ENCODE measurements at places on chromosomes 13 and 19.

DNA sequence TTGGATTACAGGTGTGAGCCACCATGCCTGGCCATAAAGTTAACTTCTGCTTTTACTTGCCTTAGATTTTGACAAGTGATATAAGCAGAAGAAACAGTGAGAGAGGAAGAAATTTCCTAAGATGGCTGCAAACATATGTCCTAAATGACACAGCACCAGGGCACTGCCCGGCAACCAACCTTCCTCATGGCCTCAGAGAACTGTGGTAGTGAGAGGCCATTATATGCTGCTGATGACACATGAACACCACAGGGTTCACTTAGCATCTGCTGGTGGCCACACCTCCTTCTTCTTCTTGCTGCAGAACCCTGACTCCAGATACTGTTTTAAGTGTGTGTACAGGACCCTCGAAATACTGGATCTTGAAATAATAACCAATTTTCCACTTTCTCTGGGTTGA lies 88.2 kb downstream of the KCTD12 start:
- no peaks in the 10 kb centered on the region for H3K27me3 ChIP-seq
- DNase-seq = no peak
- no peaks in the 10 kb centered on the region for H3K4me1 ChIP-seq
- no peak overlapping the region for H3K4me3 ChIP-seq
- no peaks in the 10 kb centered on the region for H3K36me3 ChIP-seq

- no peak for DNase-seq
- no peaks in the 10 kb centered on the region for H3K27me3 ChIP-seq
- H3K27ac ChIP-seq = peak overlapping the region; percentile 55
- no peak overlapping the region for H3K4me3 ChIP-seq
- peaks cover 26% of the 10 kb centered on the region for H3K36me3 ChIP-seq
These were observed 5.8 kb downstream of the NDUFB7 start for GRCh38 chr19:14565765-14566711.

DNA sequence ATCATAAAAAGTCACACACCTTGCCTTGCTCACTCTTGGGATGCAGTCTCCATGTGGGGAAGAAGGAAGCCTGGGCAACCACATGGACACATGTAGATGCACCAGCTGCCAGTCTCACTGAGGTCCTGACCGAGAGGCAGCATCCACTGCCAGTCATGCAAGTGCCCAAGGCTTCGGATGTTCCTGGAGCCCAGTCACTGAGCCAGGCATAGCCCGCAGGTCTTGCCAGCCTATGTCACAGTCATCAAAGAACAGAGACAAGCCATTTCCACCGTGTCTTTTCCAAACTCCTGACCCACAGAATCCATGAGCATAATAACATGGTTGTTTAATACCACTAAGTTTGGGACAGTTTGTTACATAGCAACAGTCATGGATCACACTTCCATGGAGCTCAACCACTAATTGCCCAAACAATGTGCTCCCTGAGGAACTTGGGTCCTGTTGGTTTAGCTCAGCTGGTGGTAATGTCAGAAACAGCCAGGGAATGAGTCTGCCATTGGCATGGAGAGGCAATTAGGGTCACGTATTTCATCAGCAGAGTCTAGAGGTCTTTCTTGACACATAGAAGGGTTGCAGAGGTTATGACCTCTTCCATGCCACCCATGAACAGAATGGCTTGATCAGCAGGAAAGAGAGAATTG lies 21.5 kb downstream of the STARD13 start:
- no peaks in the 10 kb centered on the region for H3K36me3 ChIP-seq
- no peak for DNase-seq
- H3K4me1 ChIP-seq = no peaks in the 10 kb centered on the region
- H3K27me3 ChIP-seq = no peaks in the 10 kb centered on the region
- no peak overlapping the region for H3K27ac ChIP-seq

GRCh38 chr19:48121909-48122371 lies 11.3 kb upstream of the PLA2G4C start:
- no peaks in the 10 kb centered on the region for H3K27me3 ChIP-seq
- no peak overlapping the region for H3K4me3 ChIP-seq
- no peak for DNase-seq
- peaks cover 7% of the 10 kb centered on the region for H3K36me3 ChIP-seq

DNA sequence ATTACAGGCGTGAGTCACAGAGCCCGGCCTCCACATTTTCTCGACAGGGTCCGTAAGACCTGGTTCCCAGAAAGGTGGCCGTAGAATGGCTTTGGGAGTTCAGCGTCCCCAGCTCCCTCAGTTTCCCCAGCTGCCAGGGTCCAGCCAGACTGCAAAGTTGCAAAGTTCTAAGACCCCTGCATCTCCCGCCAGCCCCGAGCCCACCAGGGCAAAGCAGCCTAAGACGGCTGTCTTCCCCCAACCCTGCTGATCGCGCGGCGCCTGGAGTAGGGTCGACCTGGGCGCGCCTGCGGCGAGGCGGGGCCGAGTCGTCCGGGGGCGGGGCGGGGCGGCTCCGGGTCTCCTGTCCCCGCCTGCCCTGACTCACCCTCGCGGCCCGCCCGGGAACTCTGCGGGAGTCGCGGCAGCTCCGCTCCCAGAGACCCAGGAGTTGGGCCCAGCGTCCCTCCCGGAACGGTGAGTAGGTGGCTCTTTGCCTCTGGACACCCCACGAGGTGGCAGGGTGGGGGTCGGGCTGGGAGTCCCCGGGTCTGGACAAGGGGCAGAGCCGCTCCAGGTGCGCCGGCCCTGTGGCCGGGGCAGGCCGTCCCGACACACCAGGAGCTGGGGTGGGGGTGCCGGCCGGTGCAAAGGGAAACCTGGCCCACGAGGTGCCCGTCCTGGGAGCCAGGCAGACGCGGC lies at the start of gene LRRC8E:
LRRC8E (plus strand) TSS at position 366 of the 681 bp plus-strand sequence. CDS start 7,094 bp downstream, outside the sequence.
- H3K36me3 ChIP-seq = no peaks in the 10 kb centered on the region
- H3K27me3 ChIP-seq = peaks cover 4% of the 10 kb centered on the region
- no peak within 1 kb of the TSS for H3K27ac ChIP-seq

DNA sequence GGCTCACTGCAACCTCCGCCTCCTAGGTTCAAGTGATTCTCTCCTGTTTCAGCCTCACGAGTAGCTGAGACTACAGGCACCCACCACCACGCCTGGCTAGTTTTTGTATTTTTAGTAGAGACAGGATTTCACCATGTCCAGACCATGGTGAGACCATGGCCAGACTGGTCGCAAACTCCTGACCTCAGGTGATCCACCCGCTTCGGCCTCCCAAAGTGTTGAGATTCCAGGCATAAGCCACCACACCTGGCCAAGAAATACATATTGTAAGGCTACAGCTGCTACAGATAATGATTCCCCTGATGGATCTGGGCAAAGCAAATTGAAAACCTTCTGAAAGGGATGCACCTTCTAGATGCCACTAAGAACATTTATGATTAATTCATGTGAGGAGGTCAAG lies 17.8 kb downstream of the PLPP2 start:
- H3K27me3 ChIP-seq = no peaks in the 10 kb centered on the region
- H3K4me1 ChIP-seq = no peaks in the 10 kb centered on the region
- H3K36me3 ChIP-seq = no peaks in the 10 kb centered on the region
- DNase-seq = no peak

DNA sequence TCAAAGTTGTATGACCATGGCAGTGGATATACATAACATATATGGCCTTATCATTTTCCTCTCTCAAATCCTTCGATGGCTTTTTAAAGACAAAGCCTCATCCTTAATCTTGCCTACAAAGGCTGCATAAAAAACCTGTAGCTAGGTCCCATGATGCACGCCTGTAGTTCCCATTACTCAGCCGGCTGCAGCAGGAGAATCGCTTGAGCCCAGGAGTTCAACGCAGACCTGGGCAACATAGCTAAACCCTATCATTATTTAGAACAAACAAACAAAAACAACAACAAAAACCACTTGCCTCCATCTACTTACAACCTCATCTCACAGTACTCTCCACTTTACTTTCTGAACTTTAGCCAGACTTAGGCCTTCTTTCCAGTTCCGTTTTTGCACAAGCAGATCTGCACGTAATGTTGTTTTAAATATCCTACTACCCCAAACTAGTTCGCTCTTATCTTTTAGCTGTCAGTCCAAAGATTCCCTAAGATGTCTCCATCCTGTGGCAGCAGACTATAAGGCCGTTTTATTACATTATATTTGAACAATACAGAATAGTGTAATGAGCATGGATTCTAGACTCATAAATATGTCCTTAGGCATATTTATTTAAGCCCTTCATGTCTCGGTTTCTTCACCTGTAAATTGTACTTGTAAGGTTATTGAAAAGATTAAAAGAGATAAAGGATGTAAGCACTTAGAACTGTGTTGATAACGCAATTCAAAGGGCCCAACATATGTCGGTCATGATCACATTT lies 969 bp upstream of the POMP start:
- H3K4me3 ChIP-seq = peak overlapping the region; percentile 85
- H3K4me1 ChIP-seq = peaks cover 24% of the 10 kb centered on the region
- no peaks in the 10 kb centered on the region for H3K27me3 ChIP-seq
- H3K36me3 ChIP-seq = peaks cover 8% of the 10 kb centered on the region
